ENCODE measurements at places on chromosomes 1 and 21. TPM values are rescaled to one million over a fixed set of nuclear protein-coding genes. Genes with fewer than 3 reads are reported as not detected.

The NUP210L gene
- 0.10 TPM for total RNA-seq

The KLF17 gene
- total RNA-seq = not detected

The GSTM5 gene
- total RNA-seq = not detected

The C8A gene
- total RNA-seq = not detected

The SYTL1 gene
- 130 TPM for total RNA-seq

The KIF2C gene
- 81.8 TPM for total RNA-seq

The RXRG gene
- not detected for total RNA-seq

The SAMD13 gene
- 0.24 TPM for total RNA-seq

The GJA9 gene
- total RNA-seq = not detected

The LIPI gene
- not detected for total RNA-seq

The PLA2G2C gene
- 0.58 TPM for total RNA-seq

The PRKAA2 gene
- total RNA-seq = not detected

The RAB29 gene
- total RNA-seq = 56.5 TPM

The HRNR gene
- total RNA-seq = not detected

The CFAP57 gene
- not detected for total RNA-seq
